ENCODE measurements at places on chromosomes 6 and 20.

DNA sequence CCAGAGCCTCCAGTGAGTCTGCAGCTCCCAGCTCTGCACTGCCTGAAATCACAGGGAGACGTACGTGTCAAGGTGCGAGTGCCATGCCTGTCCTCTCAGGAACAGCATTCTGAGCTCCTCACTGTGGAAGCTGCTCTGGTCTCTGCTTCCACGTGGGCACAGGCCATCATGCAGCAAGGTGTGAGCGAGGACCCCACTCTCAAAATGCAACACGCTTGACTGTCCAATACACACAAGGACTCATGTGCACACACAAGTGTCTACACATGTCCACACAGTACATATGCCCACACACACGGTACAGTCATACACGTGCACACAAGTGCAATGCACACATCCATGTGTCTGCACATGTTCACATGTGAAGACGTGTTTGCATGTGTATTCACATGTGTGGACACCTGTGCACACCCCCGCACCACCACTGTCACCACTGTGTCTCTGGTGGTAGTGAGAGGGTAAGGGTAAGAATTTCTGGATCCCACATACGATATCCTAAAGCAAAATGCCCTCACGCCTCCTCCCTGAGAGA is 260.5 kb downstream of the DLL1 start:
- DNase-seq: no peak

DNA sequence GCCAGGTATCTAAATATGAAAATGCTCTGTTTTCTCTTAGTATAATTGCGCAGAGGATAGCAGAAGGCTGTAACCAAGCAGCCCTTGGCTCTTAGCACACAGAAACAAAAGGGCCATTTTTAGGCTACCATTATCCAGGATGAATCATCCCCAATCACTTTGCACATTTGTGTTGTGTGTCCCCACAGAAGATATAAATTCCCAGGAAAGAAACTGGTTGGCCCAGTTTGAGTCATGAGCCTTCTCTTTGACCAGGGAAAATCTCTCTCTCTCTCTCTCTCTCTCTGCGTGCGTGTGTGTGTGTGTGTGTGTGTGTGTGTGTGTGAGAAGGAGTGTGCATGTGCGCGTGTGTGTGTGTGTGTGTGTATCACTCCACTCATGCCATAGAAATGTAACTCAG is 178.5 kb downstream of the FRK start:
- DNase-seq: peak; percentile 25

GRCh38 chr20:35277531-35278395 is at the start of gene MMP24OS:
TSS of gene MMP24OS (minus strand) at chr20:35278122. CDS start at chr20:35277929, 193 bp downstream.
- DNase-seq: peak; percentile 94

DNA sequence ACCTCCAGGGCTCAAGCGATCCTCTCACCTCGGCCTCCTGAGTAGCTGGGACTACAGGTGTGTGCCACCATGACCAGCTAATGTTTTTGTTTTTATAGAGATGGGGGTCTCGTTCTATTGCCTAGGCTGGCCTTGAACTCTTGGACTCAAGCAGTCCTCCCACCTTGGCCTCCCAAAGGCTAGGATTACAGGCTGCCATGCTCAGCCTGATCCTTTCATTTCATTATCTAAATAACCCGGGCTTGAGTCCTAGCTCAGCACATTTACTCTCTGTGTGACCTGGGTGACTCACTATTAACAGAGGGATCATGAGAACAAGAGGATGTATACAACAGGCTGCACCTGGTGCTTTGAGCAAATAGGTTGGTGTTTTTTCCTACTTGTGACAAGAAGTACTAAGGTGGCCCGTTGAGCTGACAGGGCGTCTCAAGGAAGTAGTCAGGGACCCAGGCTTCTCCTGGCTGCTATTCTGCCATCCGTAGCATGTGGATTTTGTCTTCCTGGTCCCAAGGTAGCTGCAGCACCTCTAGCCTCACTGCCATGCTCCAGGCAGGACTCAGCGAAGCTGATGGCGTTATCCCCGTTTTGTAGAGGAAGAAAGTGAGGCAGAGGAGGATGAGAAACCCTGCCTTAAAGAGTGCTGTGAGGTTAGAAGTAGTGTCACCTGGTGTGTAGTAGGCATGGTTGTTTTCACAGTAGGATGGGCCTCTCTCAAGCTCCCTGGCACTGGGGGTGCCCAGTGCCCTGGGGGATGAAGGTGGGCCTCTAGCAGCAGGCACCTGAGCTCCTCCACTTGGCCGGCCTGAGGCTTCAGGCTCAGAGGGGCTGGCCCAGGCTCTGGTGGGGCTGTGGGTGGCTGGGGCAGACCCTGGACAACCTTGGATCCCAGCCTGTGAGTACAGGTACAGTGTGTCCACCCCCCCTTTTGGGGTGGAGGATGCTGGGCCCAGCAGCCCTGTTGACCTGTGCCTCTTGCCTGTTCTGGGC is 62.4 kb downstream of the ADNP start:
- DNase-seq: no peak

- no peak for DNase-seq
Observed at GRCh38 chr6:109991201-109992101, 13.3 kb downstream of the GPR6 start.

- DNase-seq: no peak
Observed at GRCh38 chr6:112221561-112221960, 32.8 kb downstream of the LAMA4 start.

DNA sequence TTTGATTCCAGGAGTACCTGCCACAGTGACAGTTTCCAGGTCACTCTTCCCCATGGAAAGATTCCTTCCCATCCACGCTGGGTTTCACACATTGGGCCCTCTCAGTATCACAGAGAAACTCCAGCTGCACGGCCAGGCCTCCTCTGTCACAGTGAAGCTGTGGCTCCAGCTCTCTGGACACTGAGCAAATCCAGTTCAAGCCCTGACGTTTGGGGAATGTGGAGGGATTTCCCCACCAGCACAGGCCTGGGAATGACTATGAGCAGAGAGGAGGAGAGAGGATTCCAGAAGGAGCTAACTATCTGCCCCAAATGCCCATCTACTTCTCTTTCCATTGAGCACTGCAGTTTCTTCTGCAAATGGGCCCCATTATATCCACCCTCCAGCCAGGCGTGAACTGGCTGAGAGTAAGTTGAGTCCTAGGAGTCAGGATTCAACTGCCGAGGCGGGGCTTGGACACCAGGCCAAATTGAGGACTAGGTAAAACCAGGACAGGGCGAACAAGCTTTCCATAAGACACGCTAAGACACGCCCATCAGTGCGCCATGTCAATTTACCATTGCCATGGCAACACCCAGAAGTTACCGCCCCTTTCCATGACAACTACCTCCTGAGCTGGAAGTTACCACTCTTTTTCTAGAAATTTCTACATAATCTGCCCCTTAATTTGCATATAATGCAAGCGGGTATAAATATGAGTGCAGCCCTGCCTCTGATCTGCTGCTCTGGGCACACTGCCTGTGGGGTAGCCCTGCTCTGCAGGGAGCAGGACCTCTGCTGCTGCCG is 9.2 kb upstream of the BNIP5 start:
- DNase-seq: no peak

GRCh38 chr6:15108383-15108715 is 137.5 kb upstream of the JARID2 start:
- DNase-seq: no peak

DNA sequence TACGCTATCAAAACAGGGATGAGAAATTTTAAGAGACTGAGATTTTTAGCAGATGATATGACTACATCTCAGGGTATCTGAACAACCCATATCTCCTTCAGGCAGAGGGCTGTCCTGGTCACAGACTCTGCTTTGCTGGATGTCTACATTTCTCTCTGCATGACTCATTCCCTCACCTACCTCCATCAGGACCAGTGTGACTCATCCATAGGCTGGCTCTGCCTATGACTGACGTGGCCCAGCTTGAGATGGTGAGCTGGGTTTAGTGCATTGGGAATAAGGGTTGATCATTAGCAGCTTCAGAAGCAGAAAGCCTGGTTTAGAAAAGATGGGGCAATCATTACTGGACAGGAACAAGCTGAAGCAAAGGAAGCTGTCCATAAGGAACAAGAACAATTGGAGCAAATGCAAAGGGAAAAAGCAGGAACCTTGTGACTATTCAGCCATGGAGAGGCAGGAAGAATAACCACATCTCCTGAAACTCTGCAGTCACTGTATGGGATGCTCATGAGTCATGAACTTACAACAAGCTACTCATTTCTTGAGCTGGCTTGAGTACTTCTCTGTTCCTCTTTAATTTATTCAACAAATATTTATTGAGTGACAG is 86.4 kb upstream of the CBLN4 start:
- DNase-seq: no peak

- DNase-seq: no peak
Observed at GRCh38 chr6:45699663-45700062, 316.0 kb downstream of the CLIC5 start.

GRCh38 chr20:38818113-38819065 is 12.9 kb downstream of the PPP1R16B start:
- no peak for DNase-seq
